ENCODE measurements at places on chromosomes 11 and 22.

DNA sequence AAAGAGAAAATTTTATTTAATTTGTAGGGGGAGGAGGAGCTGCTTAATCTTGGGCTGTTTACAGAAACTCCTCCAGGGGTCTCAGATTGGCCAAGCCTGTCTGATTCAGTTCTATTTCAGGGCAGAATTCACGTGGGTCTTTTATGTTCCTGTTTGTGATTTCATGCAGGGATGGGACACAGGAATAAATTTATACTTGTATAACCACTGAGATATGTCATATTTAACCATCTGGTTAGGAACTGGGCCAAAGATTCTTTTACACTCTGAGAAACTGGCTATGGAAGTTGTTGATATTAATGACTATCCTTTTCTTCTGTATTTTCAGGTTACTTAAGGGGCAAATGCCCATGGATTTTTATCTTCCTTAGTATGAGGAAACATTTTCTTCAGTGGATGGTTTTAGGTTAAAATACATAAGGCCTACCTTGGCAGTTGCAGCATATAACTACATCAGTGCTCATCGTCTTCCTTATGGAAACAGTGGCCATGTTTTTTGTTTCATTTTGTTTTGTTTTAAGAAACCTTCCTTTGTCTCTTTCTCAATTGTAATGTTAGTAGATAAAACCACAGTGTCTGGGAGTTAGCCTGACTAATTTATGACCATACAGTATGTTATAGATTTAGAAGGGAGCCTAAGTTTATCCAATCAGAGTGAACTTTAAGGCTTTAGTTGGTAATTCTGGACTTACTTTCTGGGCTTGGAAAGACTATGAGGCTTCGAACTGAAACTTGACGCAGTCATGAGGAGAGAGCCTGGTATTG is 132.4 kb upstream of the ANO3 start:
- DNase-seq = no peak

DNA sequence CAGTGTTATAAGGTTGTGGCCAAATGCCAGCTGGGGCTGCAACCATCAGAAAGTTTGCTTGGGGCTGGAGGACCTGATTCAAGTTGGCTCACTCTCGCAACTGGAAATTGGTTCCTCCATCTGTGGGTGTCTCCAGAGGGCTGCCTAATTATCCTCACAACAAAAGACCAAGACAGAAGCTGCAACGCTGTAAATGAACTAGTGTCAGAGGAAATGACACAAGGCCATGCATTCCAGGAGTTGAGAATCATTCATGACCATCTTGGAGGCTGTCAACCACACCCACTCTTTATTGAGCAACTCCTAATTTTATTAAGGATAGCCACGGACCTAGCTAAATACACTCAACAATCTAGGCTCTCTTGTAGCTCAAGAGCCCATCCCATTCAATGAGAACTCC is 1060.8 kb downstream of the OPCML start:
- DNase-seq = no peak

DNA sequence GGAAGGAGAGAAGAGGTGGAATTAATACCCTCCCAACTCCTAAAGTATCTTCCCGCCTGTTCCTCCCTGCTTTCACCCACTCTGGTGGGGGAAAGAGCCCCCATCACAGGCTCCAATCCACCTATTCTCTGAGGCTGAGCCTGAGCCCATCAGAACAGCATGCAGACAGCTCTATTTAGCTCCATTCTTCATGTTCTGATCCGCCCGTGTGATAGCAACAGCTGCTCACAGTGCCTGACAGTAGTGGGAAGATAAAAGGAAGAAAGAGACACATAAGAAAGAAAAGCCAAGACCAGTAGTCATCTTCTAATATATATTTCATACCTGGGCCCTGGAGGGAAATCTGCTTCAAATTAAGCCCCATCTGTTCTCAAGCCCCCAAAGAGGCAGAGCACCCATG is 80.3 kb upstream of the AKIP1 start:
- DNase-seq = no peak

GRCh38 chr11:65477149-65477965 is 21.5 kb upstream of the MALAT1 start:
- DNase-seq = peak; percentile 97

DNA sequence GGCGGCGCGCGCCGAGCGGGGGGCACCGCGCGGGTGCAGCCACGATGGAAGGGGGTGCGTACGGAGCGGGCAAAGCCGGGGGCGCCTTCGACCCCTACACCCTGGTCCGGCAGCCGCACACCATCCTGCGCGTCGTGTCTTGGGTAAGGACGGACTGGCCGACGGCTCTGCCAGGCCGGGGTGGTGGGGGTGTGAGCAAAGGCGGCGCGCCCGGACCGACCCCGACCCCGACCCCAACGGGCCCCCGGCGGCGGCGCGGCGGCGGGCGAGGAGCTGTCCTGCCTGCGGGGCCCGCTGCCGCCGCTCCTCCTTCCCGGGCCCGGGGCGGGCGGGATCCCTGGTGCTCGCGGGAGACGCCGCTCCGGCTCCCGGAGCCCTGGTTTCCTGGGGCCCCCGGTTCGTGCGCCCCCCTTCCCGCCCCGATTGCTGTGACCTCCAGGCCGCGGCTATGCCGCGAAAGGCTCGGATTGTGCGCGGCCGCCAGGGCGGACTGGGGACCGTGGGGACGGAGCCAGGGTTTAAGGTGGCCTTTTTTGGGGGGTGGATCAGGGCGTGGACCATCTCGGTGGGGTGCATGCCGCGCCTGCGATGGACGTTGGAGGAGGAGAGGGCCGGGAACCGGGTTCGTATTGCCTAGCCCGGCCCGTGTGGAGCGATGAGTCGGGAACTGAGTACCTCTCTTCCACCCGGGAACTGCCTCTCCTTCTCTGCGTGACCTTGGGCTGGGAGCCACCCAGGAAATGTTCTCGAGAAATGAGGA is at the start of gene SYNGR1:
SYNGR1 (plus strand) TSS at position 25 of the 760 bp plus-strand sequence; CDS start at position 45, 20 bp downstream.
- no peak for DNase-seq

DNA sequence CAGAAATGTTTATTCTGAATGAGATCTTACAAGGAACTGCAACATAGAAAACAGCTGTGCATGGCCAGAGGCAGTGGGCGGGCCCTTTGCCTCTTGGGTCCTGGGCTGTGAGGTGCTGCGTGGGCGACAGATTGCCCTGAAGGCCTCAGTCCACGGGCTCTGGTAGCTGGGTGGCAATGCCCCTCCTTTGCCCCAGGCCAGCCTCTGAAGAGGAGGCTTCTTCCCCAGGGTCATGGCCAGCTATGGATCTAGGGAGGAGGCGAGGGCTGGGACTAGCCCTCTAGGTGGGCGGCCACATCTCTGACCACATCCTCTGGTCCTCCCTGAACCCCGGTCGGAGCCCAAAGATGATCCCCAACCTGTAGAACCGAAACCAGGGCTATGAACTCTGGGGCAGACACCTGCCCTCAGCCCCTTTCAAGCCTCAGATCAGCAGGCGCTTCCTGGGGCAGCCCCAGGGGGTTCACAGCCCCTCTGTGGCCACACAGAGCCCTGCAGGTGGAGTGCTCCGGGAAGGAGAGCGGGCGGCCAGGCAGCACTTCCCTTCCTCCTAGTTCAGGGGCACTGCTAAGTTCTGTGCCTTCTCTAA is 6.6 kb upstream of the CDC42BPG start:
- peak; percentile 39 for DNase-seq

- peak; percentile 43 for DNase-seq
These were observed at the start of gene RAB3IL1 for GRCh38 chr11:61917334-61918109. RAB3IL1 (minus strand) TSS chr11:61917566; CDS start chr11:61917367, 199 bp downstream.

- DNase-seq = no peak
These were observed 407.0 kb upstream of the B3GAT1 start for GRCh38 chr11:134819041-134819440.

DNA sequence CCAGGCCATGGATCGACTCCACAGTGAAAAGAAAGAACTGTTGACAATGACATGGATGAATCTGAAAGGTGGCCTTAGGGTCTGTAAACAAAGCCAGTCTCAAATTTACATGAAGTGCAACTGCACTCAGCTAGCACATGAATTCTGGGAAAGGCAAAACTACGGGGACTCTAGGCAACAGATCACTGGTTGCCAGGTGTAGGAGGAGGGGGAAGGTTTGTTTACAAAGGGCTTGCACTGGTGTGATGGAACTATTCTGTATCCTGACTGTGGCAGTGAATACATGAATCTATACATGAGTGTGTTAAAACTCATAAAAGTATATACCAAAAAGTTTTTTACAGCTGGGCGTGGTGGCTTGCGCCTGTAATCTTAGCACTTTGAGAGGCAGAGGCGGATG is 27.3 kb downstream of the ALX4 start:
- DNase-seq = no peak

DNA sequence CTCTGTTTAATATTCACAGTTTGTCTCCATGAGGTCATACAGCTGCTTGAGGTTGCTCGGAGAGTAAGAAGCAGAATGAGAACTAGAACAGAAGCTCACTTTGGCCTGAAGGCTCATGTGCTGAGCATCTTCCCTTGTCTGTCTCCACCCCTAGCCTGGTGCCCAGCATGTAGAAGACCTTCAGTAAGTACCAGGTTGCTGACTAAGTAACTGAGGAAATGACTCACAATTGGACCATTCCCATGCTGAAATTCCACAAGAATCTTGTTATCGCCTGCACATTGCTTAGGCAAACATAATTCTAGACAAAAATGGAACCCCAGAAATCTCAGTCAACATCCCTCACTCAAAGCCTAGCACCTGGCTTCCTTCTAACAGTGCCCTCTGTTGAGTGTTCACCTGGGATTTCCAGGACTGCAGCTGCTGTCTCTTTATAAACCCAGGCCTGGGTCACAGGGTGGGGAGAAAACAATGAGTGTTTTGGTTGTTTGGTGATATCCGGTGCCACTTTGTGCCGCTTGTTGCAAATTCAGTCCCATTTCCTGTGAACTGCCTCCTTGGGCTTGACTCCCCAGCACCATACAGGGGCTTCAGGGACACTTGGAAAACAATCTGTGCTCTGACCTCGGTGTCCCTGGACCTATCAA is 406.8 kb downstream of the ETS1 start:
- DNase-seq = peak; percentile 98

- DNase-seq = no peak
These were observed 154.9 kb downstream of the CACNA1I start for GRCh38 chr22:39725351-39726035.

GRCh38 chr11:78417175-78417887 is at the start of gene GAB2:
GAB2 (minus strand) TSS chr11:78417820; CDS start chr11:78417720, 100 bp downstream.
- DNase-seq = no peak

DNA sequence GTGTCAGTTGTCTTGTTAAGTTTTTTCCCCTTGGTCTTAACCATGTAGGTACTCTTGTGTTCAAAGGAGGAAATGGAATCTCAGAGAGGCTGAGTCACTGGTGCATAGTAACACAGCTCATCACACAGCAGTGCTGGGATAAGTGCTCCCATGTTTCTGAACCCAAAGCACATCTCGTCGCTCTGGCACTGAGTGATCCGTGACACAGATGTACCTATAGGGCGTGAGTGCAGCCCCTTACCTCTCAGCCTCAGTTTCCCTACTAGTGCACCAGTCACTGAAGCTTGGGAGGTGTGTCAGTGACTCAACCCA is 234.0 kb downstream of the ST3GAL4 start:
- no peak for DNase-seq

GRCh38 chr11:120563703-120564572 is 52.4 kb downstream of the GRIK4 start:
- no peak for DNase-seq

DNA sequence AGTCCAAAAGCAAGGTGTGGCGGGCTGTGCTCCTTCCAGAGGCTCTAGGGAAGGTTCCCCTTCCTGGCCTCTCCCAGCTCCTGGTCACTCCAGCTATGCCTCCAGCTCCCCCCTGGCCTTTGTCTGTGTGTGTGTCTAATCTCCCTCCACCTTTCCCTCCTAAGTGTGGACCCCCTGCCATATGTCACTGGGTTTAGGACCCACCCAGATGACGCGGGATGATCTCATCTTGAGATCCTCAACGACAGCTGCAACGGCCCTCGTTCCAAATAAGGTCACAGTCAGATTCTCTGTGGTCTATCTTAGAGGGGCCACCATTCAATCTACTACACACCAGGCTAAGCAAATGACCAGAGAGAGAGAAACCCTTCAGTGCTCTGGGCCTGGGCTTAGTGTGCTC is 107.9 kb downstream of the ARHGAP8 start:
- DNase-seq = no peak

DNA sequence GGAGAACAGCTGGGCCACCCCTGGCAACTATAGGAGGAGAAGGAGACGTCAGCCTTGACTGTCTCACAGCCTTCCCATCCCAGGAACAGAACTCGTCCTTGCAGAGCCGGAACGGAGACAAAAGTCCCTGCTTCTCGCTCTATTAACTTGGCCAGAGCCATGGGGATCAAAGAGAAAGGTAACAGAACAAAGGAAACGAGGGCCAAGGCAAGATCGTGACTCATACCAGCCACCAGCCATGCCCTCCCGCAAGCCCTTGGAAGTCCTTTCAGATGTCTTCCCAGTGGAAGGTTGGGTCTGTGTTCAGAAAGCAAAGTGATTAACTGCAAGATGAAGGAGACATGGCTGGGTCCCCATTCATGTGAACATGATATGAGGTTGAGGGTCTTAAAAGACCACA is 64.7 kb downstream of the PDE2A start:
- no peak for DNase-seq

Data from NCI-H226 (cell line).